Sciatic nerve (tissue), 2 donors: ENCODE measurements at places on chromosomes 4 and X. TPM values are rescaled to one million over a fixed set of nuclear protein-coding genes. Genes with fewer than 3 reads are reported as not detected.

The TRIM75 gene
- total RNA-seq, result not detected

The ADGRG2 gene
- total RNA-seq, result 5.3 TPM

The SOX3 gene
- total RNA-seq, result not detected

The MAML3 gene
- total RNA-seq, result 11.0 TPM

The SMIM31 gene
- total RNA-seq, result not detected

The TLR6 gene
- total RNA-seq, result 8.2 TPM

The ARHGEF9 gene
- 33.0 TPM for total RNA-seq

The NXF2 gene
- not detected for total RNA-seq

The PCYT1B gene
- total RNA-seq, result 6.0 TPM

The VSIG1 gene
- 0.36 TPM for total RNA-seq

- no peak for DNase-seq
Observed at GRCh38 chr4:162497564-162498167, 333.9 kb upstream of the FSTL5 start.

GRCh38 chr4:5815641-5816040, 77.2 kb downstream of the CRMP1 start:
- DNase-seq, result no peak

DNA sequence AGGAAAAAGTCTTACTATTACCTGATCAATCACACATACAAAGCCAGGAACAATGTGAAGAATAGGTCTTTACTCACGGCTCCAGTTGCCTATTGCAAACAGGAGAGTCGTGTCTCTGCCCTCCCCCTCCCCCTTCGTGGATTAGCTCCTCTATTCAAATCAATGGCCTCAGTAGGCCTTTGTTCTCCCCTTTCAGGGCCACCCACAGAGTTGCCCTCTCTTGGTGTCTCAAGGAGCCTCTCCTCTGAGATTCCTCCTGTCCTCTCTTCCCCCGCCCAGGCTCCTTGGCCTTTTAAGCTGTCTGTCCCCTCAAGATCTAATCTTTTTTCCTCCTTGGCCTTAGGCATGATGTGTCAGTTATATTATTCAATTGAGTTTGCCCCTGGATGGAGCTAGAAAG, 107.2 kb upstream of the NALF2 start:
- DNase-seq, result no peak

DNA sequence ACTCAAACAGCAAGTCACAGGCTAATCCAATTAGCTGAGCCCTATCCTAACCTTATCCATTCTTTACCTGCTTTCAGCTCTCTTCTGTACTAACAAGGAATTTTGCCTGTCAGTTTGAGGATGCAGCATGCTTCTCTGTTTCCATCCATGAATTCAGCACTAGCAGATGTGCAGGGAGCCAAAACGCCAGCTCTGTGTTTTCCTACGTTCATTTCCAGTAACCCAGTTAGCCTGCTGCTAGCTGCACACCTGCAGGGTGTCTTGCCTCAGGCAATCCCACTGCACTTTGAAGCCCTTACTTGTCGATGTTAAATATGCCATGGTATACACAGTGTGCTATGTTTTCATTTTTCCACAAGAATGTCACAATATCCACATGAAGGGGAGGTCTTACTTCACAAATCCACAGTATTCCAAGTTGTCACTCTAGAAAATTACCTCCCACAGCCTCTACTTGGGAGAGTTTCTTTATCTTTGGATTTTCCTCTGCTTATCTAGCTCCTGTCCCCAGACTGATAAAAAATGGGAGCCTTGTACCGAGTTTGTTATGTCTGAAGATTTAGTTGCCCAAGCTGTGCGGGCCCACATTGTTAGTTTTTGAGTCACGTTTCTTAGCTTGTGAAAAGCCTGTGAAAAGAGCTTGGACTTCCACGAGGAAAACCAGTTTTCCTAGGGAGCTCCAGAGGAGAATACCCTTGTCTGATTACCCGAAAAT, 127.6 kb upstream of the HHIP start:
- DNase-seq, result no peak

DNA sequence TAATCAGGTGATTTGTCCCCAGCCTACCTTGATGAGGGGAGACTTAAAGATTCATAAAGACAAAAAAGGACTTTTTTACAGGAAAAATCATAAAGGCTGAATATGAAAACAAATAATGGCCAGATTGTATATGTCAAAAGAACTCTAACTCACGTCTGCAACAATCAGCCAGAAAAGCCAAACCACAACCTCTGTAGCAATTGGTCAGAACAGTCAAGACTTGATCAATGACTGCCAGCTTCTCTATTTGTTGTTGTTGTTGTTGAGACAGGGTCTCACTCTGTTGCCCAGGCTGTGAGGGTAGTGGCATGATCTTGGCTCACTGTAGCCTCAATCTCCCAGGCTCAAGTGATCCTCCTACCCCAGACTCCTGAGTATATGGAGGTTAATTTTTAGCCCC, 35.9 kb upstream of the PPA2 start:
- no peak for DNase-seq

DNA sequence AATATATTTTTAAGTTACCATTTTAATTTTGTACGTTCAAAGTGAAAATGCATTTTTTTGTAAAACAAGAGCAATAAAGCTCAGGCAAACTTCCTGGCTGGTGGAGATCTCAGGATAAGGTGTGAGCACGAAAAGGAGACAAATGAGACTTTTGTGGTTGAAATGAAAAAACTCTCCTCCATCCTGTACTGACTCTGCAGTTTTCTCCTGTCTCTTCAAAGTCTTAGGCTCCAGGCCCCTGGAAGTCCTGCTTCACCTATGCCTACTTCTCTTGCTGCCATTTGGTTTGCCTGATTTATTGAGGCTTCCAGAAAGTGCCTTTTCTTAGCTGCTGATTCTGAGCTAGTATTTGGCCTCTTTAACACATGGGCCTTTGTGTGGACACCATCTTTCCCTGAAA, 77.7 kb downstream of the MAML3 start:
- no peak for DNase-seq

- DNase-seq, result no peak
Observed at GRCh38 chr4:93394545-93395081, 433.9 kb upstream of the ATOH1 start.

- no peak for DNase-seq
Observed at GRCh38 chrX:108138814-108139702, 47.5 kb downstream of the ATG4A start.

GRCh38 chrX:1239681-1240142, 27.3 kb upstream of the CRLF2 start:
- peak; percentile 80 for DNase-seq

DNA sequence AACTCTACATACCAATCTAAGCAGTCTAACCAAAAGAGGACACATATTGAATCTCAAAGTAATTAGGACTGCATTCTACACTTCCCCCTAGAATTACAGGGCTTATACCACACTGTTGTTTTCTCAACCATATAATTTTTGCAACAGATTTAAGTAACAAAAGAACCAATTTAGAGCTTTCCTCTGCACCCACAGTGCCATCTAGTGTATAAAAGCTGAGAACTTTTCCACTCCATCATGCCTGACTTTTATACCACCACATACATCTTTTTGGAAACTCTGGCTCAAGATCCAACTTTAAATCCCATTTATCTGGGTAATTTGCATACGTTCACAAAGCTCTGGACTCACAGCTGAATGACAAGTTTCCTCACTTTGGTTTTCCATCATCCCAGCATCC, 99.5 kb downstream of the EFHC2 start:
- DNase-seq, result no peak

GRCh38 chr4:120730777-120731320, 191.7 kb downstream of the PRDM5 start:
- DNase-seq, result no peak

GRCh38 chrX:9642270-9642995, 123.2 kb downstream of the GPR143 start:
- DNase-seq, result no peak

GRCh38 chrX:44459501-44459900, 83.2 kb downstream of the FUNDC1 start:
- DNase-seq, result no peak

- no peak for DNase-seq
Observed at GRCh38 chr4:185115827-185116232, 27.2 kb upstream of the SLC25A4 start.

- no peak for DNase-seq
Observed at GRCh38 chr4:39043861-39044363, 11.7 kb upstream of the TMEM156 start.

DNA sequence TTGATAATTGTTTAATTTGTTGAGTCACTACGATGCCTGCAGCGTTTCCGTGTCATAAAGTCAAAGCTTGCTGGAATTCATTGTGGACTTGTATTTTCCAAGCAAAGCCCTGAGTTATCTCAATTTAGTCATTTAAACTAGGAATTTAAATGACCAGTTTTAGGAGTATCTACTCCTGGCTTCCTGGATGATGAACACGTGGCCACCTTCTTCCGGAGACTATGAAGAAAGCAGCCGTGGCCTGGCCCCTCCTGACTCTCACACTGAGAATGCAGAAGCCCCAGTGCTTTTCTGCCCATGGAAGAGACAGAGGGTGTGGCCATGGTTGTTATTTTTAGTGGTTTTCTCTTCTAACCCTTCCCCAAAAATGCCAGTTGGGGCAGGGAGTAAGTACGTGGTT, 250.7 kb upstream of the GATB start:
- DNase-seq, result no peak

GRCh38 chr4:144494280-144494679, 151.7 kb upstream of the HHIP start:
- DNase-seq, result no peak
